Central memory CD8-positive, alpha-beta T cell (primary cell): ENCODE measurements at places on chromosomes 5 and 9.

DNA sequence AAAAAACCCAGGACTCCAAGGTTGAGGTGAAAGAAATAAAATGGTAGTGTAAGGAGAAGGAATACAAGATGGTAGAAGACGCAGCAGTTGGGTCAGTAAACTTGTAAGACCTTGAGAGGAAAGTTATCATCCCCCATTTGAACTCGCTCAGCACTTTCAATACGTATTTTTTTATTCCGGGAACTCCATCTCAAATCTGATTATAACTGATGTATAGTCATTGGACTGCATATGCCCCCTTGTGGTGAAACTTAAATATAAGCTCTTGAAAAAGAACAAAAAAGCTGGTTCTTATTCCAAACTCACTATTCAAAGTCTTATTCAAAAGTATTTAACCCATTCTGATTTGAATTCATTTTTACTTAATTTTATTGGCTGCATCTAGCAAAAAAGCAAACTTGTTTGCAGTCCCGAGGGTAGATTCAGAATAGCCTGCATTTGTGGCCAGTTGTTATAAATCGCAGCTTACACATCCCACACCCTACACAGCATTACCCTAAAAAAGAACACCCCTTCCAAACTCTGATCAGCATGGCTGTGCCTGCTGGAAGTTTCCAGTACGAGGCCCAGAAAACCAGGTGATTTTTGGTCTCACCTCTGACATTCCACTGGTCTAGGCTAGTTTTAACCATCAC, 118.0 kb downstream of the ESM1 start:
- no peak overlapping the region for H3K27ac ChIP-seq
- no peak overlapping the region for H3K4me3 ChIP-seq
- DNase-seq: no peak
- peaks cover 12% of the 10 kb centered on the region for H3K27me3 ChIP-seq
- peaks cover 8% of the 10 kb centered on the region for H3K4me1 ChIP-seq

DNA sequence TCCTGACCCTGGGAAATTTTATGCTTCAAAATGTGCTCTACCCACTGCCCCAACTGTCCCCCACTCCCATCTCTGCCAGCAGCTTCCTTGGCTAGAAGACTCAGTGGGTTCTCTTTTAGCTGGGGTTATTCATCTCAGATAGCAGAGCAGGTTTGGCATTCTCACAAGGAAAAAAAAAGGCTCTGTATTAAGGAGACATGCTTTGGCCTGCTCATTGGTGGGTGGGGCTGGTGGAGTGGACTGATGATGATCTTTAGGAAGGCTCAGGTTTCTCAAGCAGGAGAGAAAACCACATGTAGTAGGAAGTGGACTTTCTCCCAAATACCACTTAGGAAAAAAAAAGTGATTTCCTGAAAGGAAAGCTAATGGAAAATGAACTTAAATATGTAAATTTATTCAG, 279.2 kb upstream of the ZNF462 start:
- no peaks in the 10 kb centered on the region for H3K4me1 ChIP-seq
- H3K36me3 ChIP-seq: no peaks in the 10 kb centered on the region
- no peak for DNase-seq

- DNase-seq: peak; percentile 24
- peak overlapping the region; percentile 80 for H3K4me3 ChIP-seq
- H3K27me3 ChIP-seq: no peaks in the 10 kb centered on the region
- H3K27ac ChIP-seq: no peak overlapping the region
- peaks cover 5% of the 10 kb centered on the region for H3K4me1 ChIP-seq
Measured at GRCh38 chr9:136546697-136547501, 1.1 kb upstream of the NOTCH1 start.

DNA sequence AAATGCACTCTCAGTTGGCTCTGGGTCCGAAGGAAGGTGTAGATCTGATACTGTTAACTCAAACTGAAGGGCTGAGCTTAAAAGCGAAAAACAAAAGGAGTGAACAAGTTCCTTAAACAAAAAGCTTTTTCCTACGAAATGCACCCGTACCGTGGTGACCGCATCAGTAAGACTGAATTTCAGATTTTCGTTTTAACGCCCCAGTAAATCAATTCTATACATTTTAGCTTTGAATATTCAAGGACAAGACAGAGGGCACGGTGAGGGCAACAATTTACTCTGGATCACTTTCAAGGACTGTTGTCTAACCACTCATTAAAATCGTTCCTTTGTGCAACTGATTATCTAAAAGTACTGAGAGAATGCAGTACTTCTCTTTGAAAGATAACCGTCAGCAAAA, 1.9 kb downstream of the HOMER1 start:
- no peak for DNase-seq
- peaks cover 9% of the 10 kb centered on the region for H3K36me3 ChIP-seq
- peaks cover 18% of the 10 kb centered on the region for H3K4me1 ChIP-seq
- no peak overlapping the region for H3K27ac ChIP-seq
- no peaks in the 10 kb centered on the region for H3K27me3 ChIP-seq

DNA sequence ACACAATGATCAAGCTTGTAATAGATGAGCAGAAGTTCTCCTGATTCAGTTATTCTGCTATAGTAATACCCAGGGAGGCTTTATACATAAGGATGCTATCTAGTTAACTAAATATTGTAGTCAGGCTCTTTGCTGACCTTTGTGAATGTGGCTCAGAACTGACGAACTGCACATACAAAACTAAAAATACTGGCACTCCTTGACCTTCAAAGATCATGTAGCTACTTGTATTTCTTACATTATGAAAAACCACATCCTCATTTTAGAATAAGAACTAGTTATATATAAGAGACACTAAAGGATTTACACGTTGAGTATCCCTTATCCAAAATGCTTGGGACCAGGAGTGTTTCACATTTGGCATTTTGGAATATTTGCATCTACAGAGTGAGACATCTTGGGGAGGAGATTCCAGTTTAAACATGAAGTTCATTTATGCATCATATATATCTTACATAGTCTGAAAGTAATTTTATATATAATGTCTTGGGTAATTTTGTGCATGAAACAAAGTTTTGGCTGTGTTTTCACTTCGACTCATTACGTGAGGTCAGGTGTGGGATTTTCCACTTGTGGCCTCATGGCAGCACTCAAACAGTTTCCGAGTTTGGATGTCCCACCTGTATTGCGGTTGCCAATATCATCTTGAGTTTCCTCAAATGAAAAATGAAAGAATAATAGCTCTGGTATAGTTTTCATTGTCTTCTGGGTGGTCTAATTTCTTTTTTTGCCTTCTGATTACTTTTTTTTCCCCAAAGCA, 58.4 kb upstream of the FBXL7 start:
- H3K27ac ChIP-seq: no peak overlapping the region
- no peaks in the 10 kb centered on the region for H3K27me3 ChIP-seq
- no peaks in the 10 kb centered on the region for H3K4me1 ChIP-seq
- no peak for DNase-seq

- H3K36me3 ChIP-seq: no peaks in the 10 kb centered on the region
- no peak overlapping the region for H3K27ac ChIP-seq
- no peaks in the 10 kb centered on the region for H3K27me3 ChIP-seq
- DNase-seq: no peak
- H3K4me1 ChIP-seq: no peaks in the 10 kb centered on the region
- no peak overlapping the region for H3K4me3 ChIP-seq
Measured at GRCh38 chr5:38071831-38072694, 186.3 kb upstream of the EGFLAM start.

DNA sequence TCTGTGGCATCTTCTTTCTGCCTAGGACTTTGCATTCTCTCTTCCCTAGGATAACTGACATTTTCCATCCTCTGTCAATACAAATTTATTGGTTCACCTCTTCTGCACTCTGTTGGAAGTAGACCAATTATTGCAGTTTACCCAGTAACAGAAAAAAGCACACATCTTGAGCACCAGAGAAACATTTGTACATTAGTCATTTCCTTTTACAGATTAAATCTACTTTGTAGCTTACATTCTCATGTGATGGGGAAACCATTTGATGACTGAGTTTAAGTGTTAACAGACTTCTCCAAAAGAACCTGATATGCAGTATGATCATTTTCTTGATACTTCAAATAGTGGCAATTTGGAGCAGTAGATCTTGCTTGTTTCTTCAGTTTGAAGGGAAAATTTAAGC, 1098.8 kb downstream of the DTWD2 start:
- no peak overlapping the region for H3K4me3 ChIP-seq
- H3K4me1 ChIP-seq: no peaks in the 10 kb centered on the region
- H3K36me3 ChIP-seq: no peaks in the 10 kb centered on the region
- H3K27me3 ChIP-seq: no peaks in the 10 kb centered on the region
- no peak for DNase-seq

GRCh38 chr5:38831909-38832308, 13.9 kb upstream of the OSMR start:
- peaks cover 4% of the 10 kb centered on the region for H3K36me3 ChIP-seq
- no peak for DNase-seq
- peak overlapping the region; percentile 47 for H3K27ac ChIP-seq
- peaks cover 46% of the 10 kb centered on the region for H3K27me3 ChIP-seq
- no peak overlapping the region for H3K4me3 ChIP-seq

- H3K4me1 ChIP-seq: peaks cover 50% of the 10 kb centered on the region
- H3K36me3 ChIP-seq: peaks cover 13% of the 10 kb centered on the region
- no peak for DNase-seq
- no peaks in the 10 kb centered on the region for H3K27me3 ChIP-seq
- no peak overlapping the region for H3K4me3 ChIP-seq
Measured at GRCh38 chr5:141965071-141965470, 3.8 kb upstream of the RNF14 start.

DNA sequence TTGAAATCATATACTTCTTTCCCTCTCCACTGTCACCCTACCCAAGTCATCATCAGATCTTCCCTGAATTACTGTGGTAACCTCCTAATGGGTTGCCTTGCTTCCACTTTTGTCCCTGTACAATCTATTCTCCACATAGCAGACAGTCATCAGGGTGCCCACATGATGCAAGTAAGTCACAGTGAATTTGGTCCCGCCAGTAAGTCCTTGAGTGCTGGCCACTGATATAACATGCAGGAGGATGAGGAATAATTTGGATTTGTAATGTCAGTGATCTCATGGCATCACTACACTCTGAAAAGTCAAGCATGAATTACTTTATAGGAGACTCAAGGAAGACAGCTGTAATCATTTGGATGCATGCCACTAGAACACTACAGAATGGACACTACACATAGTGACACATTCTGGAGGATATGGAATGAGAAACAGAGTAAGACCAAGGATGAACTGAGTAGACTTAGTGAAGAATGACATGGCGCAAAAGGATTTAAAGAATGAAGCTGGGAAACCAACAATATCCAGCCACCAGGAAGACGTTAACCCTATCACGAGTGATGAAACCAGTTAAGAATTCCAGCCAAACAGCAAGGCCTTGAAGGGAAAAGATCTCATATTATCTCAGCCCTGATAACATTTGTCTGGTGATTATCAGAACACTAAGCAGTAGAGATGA, 28.6 kb downstream of the MARCHF3 start:
- H3K36me3 ChIP-seq: no peaks in the 10 kb centered on the region
- H3K4me3 ChIP-seq: no peak overlapping the region
- H3K27ac ChIP-seq: no peak overlapping the region
- DNase-seq: no peak

- H3K36me3 ChIP-seq: no peaks in the 10 kb centered on the region
- H3K27ac ChIP-seq: no peak overlapping the region
- H3K4me3 ChIP-seq: no peak overlapping the region
- DNase-seq: no peak
Measured at GRCh38 chr9:15268782-15269181, 38.2 kb downstream of the TTC39B start.

- H3K36me3 ChIP-seq: no peaks in the 10 kb centered on the region
- H3K27me3 ChIP-seq: peaks cover 71% of the 10 kb centered on the region
- H3K4me3 ChIP-seq: no peak overlapping the region
- DNase-seq: no peak
- H3K4me1 ChIP-seq: no peaks in the 10 kb centered on the region
- no peak overlapping the region for H3K27ac ChIP-seq
Measured at GRCh38 chr5:176774216-176775171, 35.9 kb upstream of the UNC5A start.

GRCh38 chr5:56072863-56073766, 78.4 kb upstream of the IL6ST start:
- peaks cover 6% of the 10 kb centered on the region for H3K4me1 ChIP-seq
- H3K27ac ChIP-seq: no peak overlapping the region
- H3K27me3 ChIP-seq: peaks cover 3% of the 10 kb centered on the region
- no peak overlapping the region for H3K4me3 ChIP-seq

- peaks cover 16% of the 10 kb centered on the region for H3K4me1 ChIP-seq
- no peak for DNase-seq
- H3K36me3 ChIP-seq: no peaks in the 10 kb centered on the region
- peaks cover 54% of the 10 kb centered on the region for H3K27me3 ChIP-seq
- no peak overlapping the region for H3K27ac ChIP-seq
Measured at GRCh38 chr5:151947931-151948608, 23.4 kb upstream of the GLRA1 start.

GRCh38 chr9:137275588-137276472, 1.7 kb upstream of the TOR4A start:
- H3K27me3 ChIP-seq: no peaks in the 10 kb centered on the region
- H3K27ac ChIP-seq: peak overlapping the region; percentile 77
- peak overlapping the region; percentile 5 for H3K4me3 ChIP-seq
- H3K4me1 ChIP-seq: peaks cover 25% of the 10 kb centered on the region
- no peak for DNase-seq

DNA sequence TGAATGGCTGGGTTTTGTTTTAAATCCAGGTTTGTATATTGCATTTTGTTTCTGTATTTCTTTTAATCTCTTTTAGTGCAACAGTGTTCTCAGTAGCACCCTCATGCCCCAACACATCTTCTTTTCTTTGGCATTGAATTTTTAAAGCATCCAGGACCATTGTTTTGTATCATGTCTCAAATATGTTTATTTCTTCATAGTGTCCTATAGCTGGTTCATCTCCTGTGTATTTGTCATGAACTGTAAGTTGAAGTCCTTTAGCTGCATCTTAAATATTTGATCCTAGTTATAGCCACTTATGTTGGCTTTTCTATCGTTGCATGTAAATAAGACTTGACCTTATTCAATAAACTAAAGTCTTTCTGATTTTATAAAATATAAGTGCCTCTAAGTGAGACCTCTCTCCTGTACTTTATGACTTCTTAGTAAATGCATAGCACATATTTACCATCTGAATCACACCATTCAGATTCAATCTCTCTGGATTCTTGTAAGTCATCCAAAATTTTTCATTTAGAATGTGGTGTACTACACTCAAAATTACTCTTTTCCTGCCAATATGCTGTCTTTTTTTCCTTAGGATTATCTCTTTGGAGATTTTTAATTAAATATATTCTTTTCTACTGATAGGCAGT, 21.0 kb upstream of the ERCC6L2 start:
- H3K36me3 ChIP-seq: no peaks in the 10 kb centered on the region
- no peak overlapping the region for H3K27ac ChIP-seq

DNA sequence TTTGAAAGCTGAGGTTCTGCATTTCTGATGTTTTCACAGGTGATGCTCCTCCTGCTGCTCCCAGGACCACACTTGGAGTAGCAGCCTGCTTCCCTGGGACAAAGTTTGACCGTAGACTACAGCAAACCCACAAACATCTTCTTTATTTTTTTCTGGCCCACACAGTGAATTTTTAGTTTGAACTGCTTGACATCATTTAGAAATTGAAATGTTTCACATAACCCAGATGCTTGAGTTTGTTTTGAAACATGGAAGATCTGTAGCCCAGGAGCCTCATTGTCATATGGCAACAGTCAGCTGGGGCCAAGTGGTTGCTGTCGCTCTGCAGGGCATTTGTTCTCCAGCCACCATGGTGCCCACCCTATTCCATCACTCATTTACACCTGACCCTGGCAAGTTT, 8.4 kb downstream of the SH3TC2 start:
- no peak for DNase-seq
- H3K4me1 ChIP-seq: no peaks in the 10 kb centered on the region
- peaks cover 23% of the 10 kb centered on the region for H3K27me3 ChIP-seq
- peaks cover 4% of the 10 kb centered on the region for H3K36me3 ChIP-seq

GRCh38 chr5:153559926-153560325, 69.5 kb downstream of the GRIA1 start:
- DNase-seq: no peak
- no peaks in the 10 kb centered on the region for H3K27me3 ChIP-seq
- no peak overlapping the region for H3K4me3 ChIP-seq
- no peaks in the 10 kb centered on the region for H3K36me3 ChIP-seq
- H3K4me1 ChIP-seq: peaks cover 5% of the 10 kb centered on the region
- no peak overlapping the region for H3K27ac ChIP-seq
